Activated effector memory CD4-positive, alpha-beta T cell treated with Interleukin-2 at 50 U/mL for 16 hours (primary cell): ENCODE measurements at places on chromosomes 7 and 10.

- DNase-seq: no peak
Observed at GRCh38 chr10:58775960-58776567, 263.4 kb downstream of the BICC1 start.

DNA sequence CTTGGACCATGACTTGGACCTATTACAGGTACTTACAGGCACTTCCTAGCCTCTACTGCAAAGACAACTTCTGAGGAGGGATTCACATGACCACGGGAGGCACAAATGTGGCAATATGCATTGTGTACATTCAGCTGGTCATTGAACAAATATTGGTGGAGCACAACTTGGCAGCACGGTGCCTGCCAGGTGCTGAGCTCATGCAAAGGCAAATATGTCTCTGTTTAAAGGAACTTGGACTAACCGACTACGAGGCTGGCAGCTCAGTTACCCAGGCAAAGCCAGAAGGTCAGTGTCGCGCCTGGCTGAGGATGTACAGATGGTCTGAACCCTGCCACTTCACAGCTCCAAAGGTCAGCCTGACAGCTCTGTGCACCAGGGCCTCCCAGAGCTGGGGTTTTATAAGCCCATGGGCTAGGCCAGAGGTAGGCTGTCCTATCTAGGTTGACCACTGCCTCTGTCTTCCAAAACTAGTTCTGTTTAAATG, 6.1 kb downstream of the DENND11 start:
- no peak for DNase-seq

GRCh38 chr7:120695848-120696247, 162.1 kb downstream of the TSPAN12 start:
- no peak for DNase-seq

DNA sequence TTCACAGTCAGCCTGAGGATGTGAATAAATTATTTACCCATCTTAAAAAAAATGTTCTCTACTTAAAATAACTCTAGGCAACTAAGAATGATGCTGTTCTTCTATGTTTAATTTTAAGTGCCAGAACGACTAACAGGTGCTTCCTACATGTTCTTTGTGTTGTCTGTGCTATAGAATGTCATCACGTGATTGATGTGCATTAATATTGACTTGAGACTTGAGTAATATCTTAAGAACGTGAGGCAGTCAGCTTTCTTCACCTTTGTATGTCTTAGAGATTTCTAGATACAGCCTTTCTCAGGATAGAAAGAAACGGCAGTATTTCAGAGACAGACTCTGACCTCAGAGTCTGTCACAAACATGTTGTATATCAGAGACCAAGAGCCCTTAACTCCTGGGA, 274.6 kb downstream of the KCND2 start:
- DNase-seq: no peak

GRCh38 chr10:32332299-32332750, 14.6 kb downstream of the EPC1 start:
- peak; percentile 47 for DNase-seq

DNA sequence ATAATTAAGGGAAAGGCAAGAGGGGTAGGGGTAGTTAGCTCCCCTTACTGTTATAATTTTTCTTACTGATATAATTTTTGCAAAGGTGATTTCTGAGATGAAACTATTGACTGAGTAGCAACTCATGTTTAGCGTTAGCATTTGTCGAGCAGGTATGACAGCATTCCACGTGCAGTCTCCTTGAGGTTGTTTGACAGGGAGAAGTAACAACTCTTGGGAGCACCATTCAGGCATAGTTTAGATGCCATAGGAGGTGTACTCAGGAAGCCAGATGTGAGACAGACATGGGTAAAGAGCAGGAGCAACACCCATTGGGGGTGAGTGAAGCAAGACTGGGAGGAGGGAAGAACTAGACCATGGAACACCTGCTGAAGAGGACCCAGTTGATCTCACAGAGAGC, 96.6 kb upstream of the KLF6 start:
- DNase-seq: no peak

GRCh38 chr10:73768881-73769280, 13.0 kb upstream of the CHCHD1 start:
- DNase-seq: peak; percentile 59

DNA sequence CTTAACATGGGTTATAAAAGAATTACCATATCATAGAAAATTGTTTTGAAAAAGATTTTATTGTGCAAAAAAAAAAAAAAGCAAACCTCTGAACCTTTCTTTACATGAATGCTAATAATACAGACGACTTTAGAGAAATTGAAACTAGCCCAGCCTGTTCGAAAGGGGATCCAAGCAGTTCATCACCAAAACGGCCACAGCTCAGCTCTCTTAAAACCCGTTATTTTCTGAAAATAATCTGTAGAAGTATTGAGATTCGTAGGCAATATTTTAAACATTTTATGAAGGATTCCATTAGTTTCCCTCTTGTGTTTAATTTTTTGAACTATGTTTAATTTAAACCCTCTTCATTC, 9.9 kb upstream of the GSAP start:
- DNase-seq: no peak

- DNase-seq: no peak
Observed at GRCh38 chr7:82087099-82087498, 317.3 kb upstream of the HGF start.

DNA sequence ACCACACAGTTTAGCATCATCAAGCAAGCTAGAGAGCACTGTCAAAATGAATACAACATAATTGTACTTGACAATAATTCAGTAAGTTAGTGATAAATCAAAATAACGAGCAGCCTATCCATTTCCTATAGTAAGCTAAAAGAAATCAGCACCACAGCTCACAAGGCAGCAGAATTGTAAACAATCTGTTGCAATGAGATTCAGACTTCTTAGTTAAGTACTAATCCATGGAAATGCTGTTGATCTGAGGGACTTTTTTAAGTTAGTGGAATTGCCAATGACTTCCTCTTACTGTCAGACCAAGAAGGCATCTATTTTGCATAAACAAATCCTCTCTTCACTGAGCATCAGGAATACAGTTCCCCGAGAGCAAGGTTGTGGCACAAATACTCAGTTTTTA, 136.6 kb upstream of the CCDC6 start:
- no peak for DNase-seq

- no peak for DNase-seq
Observed at GRCh38 chr10:16989826-16990293, 139.8 kb downstream of the CUBN start.

DNA sequence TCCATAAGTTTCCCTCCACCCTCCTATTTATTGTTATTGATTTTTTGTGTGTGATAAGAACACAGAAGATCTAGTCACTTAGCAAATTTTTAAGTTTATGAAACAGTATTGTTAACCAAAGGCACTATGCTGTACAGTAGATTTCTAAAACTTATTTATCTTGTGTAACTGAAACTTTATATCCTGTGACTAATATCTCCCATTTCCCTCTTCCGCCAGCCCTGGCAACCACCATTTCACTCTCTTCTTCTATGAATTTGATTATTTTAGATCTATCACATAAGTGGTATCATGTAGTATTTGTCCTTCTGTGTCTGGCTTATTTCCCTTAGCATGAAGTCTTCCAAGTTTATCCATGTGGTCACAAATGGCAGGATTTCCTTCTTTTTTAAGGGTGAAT, 144.3 kb upstream of the INHBA start:
- no peak for DNase-seq

GRCh38 chr10:73263693-73264347, 11.4 kb upstream of the MRPS16 start:
- no peak for DNase-seq

DNA sequence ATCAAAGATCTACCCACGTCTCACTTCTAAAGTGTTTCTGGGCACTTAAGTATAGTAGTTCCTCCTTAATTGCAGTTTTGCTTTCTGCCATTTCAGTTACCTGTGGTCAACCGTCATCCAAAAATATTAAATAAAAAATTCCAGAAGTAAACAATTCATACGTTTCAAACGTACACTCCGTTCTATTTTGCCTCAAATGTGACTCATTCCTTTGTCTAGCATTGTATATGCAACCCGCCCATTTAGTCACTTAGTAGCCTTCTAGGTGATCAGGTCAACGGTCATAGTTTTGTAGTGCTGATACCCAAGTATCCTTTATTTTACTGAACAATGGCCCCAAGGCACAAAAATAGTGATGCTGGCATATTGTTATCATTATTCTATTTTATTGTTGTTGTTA, 33.8 kb downstream of the HGF start:
- DNase-seq: no peak

- DNase-seq: no peak
Observed at GRCh38 chr7:47982610-47983009, 3.2 kb upstream of the HUS1 start.

- no peak for DNase-seq
Observed at GRCh38 chr7:45968856-45969541, 47.9 kb upstream of the IGFBP3 start.

- no peak for DNase-seq
Observed at GRCh38 chr7:30139836-30140384, 5.1 kb downstream of the MTURN start.

DNA sequence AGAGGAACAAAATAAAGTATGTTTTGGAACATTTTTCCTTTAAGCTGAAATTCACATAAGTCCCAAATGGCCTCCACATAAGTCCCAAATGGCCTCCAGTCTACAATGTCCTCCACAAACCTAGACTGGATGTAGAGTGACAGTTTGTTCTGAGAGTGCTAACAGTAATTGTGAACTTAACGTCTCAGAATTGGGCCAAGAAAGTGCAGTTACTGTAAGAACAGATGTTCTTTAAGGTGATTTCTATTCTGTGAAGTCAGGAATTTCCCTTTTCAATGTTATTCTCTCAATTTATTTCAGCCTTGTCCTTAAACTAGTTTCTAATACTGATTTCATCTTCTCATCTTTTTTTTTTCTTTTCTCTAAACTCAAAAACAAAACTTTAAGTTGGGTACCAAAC, 188.7 kb upstream of the SEMA3E start:
- no peak for DNase-seq

DNA sequence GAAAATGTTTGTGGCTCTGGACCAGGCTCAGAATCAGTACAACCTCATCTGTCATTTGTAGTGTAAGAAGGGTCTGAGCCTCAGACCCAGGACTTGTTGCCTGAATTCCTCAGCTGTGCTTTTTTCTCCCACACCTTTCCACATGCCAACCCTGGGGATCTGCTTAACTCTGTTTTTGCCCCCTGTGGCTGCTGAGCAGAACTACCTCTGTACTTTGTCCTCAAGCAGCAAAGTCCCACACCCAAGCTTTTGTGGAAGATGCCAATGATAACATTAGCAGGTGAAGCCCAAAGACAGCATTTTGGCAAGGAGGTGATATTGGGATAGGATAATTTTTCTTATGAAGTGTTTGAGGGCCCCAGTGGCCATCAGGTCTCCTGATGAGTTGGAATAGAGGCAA, 5.8 kb upstream of the CYP2C18 start:
- no peak for DNase-seq

DNA sequence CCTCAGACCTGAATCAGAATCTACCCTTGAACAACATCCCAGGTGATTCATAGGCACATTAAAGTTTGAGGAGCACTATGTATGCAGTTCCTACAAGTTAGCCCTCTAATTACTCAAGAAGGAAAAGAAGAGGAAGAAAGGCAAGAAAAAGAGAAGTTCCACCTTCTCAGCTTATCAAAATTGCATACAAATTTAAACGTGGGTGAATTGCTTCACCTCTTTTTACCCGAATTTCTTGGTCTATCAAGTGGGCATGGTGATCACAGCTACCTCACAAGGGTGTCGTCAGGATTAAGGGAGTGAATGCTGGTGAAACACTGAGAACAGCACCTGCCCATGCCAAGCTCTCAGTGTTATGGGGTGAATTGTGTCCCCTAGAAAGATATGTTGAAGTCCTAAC, 43.8 kb upstream of the PAPSS2 start:
- DNase-seq: no peak

DNA sequence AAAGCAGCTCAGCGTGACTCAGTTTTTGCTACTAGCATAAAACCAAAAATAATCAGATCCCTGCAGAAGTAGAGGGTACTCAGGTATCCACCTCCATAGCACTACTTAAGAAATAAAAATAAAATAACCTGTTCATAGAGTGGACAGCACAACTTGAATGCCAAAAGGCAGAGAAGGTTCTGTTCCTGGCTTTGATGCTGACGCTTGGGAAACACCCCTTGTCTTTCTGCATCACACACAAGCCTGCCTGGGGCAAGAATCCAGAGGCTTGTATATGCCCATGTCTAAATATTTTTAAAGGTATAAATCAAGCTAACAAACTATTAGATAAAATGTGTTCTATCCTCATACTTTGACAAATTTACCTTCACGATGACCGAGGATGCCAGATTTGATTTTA, 207.3 kb downstream of the KIAA1217 start:
- no peak for DNase-seq

GRCh38 chr7:157517782-157518513, 181.1 kb downstream of the DNAJB6 start:
- DNase-seq: no peak

DNA sequence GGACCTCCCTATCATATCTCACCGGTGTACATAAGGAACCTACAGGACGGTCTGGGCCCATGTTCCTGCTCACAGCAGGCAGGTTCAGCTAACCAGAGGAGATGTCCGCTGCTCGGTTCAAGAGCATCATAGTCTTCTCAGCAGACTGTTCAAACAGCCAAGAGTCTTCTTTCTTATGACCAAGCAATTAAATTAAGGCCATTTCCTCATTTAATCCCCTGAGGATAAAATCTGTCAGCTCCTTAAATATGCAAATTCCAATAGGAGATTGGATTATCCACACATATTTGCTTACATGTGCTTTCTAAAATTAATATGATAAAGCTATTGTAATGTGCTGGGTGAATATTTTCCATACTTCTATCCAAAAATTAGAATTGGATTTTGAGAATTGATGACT, 59.7 kb downstream of the LMBR1 start:
- no peak for DNase-seq

DNA sequence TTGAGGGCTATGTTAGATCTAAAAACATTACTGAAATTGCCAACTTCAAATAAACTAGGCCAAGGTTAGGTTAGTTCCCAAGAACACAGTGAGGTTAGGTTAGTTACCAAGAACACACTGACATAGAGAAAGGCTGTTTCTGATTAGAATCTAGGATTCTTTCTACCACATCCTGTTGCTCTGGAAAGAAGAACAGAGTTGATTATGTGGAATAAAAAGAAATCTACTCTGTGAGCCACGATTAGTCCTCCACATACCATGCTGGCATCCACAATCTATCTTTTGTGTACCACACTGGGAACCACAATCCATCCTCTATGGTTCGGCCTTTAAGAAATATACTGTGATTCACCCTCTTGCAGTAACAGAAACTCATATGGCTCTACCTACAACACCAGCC, 91.4 kb downstream of the LRRTM3 start:
- no peak for DNase-seq

DNA sequence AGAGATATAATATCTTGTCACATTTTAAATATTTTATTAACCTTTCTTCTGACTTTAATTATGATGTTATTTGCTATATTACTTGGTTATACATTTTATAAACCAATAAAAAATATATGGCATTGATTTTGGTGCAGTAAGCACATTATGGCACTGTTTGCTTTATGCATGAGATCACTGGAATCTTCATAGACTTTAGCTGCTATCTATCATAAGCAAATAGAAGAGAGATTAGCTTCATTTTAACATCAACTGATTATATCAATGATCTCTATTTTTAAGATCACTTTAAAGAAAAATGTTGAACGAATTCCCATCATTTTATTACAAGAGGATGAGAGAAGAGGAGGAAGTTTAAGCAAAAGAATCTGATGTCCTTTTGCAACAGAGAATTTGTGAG, 58.6 kb upstream of the CDK1 start:
- DNase-seq: no peak
